ENCODE measurements at places on chromosomes 11 and 22. TPM values are rescaled to one million over a fixed set of nuclear protein-coding genes. Genes with fewer than 3 reads are reported as not detected.

- peak; percentile 37 for DNase-seq
Observed at GRCh38 chr22:44390613-44390970, 77.8 kb upstream of the SHISAL1 start.

DNA sequence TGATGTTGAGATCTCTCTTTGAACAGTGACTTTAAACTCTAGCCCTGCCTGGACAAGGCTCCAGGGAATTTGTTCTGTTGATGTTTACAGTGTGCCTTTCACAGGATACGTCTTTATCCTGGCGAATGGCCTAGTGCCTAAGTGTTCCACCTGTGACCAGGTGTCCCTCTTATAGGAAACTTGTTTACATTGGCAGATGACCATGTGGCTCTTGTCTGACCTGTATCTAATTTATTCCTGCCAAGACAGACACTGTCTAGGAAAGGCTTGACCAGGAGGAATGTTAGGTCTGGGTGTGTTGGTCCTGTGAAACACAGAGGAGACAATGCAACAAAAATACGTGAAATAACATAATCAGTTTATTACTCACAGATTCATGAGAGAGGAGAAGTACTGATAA lies 875.6 kb downstream of the METTL15 start:
- DNase-seq = no peak

DNA sequence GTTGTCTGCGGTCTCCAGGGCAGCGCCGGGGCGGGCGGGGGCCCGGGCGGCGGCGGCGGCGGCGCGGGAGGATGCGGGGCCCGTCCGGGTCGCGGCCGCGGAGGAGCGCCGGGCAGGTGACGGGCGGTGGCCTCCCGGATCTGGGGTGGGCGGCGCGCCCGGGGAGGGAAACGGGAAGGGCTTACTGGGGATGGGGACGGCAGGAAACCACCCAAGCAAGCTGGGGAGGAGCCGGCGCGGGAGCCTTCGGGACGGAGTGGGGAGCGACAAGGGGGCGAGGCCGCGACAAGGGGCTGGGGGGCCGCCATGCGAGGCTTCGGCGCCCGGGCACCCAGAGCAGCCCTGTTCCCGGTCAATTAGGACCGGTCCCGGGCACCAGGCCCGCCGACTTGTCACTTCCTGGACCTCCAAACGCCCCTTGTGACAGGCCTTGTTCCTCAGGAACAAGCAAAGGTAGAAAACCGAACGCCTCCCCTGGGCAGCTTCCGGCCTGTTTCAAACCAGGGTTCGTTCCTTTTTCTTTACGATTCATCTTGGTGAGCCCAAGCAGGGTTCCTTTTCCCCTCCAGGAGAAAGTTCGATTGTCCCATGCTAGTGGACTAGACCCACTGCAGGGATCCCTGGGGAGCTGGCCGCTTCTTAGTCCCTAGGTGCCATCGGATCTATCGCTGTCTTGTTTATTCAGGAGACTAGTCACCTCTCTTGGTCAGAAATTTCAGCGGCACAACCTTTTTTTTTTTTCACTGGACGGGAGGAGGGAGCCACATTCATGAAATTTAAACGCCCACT lies 492 bp downstream of the JHY start:
- DNase-seq = peak; percentile 73

Gene OR10A2
- total RNA-seq = not detected

Gene C11orf42
- not detected for total RNA-seq

Gene PANX2
- total RNA-seq = 0.76 TPM

Gene WEE1
- total RNA-seq = 13.8 TPM
